ENCODE measurements at places on chromosomes 12 and 14.
A peak's percentile ranks its signal among the peaks of the same experiment; 100 is the strongest.

DNA sequence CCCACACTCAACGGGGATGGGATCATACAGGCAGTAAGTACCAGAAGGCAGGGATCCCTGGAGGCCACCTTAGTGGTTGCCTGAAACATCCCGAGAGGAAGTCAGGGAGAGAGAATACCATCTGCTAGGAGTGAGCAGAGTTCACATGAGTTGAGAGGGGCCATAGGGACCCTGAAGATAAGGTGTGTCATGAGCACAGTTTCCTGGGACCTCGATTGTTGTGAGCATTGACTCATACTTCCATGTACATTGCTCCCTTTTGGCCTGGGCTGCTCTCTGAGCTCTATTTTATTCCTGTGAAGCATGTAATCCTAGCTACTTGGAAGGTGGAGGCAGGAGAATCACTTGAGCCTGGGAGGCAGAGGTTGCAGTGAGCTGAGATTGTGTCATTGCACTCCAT, 120.5 kb downstream of the TBC1D30 start:
- no peak for DNase-seq

DNA sequence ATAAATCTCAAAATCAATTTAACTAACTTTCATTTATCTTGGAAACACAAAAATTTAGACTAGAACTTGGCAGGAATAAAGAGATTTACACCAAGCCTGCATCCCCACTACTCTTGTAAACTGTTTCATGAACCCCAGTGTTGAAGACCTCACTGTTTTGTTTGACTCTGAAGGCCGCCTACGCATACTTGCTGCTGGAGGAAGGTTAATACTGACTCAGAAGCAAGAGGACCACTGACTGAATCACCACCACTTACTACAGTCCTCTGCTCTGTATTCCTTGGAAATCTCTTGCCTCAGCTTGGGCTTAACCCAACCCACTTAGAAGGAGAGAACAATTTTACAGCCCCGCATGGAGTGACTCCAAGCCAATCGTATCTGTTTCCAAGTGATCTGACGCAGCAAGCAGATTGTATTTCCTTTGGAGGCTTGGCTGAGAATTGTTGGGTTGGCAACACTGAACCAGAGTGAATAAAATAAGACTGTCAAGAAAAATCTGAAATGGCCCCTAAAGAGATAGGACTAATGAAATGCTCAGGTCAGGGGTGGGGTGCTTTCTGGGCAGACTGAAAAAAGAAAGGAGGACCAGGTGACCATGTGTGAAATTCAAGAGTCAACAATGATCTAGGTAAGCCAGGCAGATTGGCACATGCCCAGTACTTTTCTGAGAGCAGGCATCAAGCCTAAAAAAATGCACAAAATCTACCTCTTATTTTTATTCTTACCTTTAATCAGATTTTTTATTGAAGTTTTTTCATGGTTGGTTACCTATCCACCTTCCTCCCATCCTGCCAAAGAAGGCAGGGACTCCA, 248.6 kb downstream of the ZFP36L1 start:
- no peak for DNase-seq

- no peak for DNase-seq
Observed at GRCh38 chr12:128444598-128444997, 177.6 kb downstream of the TMEM132C start.

- no peak for DNase-seq
Observed at GRCh38 chr12:62760779-62761178, 174.2 kb downstream of the PPM1H start.

DNA sequence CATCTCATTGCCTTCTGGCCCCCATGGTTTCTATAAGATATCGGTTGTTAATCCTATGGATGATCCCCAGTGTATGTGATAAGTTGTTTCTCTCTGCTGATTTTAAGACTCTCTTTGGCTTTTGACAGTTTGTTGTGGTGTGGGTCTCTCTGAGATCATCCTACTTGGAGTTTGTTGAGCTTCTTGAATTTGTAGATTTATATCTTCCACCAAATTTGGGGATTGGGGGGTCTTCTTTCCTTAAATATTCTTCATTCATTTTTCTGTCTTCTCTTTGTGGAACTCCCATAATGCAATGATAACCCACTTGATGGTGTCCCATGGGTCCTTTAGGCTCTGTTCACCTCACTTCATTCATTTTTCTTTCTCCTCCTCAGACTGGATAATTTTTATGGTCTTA, 20.0 kb upstream of the BBS10 start:
- no peak for DNase-seq

DNA sequence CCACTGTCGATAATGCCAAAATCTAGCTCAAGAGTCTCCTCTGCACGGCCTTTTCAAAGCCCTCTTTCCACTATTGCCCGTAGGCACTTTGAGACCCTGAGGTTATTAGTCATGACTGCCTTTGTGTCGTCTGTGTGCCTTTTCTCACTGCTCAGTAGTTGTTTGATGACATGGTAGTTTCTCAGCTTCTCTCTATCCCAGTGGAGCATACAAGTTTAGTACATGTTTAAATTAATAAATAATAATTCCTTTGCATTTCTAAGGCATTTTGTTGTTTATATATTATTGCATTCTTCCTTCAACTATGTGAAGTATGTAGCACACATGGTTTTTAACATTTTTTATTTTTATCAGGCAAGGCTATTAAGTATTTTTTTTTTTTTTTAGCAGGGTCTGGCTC, 458.1 kb downstream of the PCNX1 start:
- no peak for DNase-seq

GRCh38 chr12:21576431-21576830, 28.2 kb downstream of the GYS2 start:
- DNase-seq = no peak

GRCh38 chr12:127823801-127824200, 443.2 kb upstream of the TMEM132C start:
- no peak for DNase-seq

DNA sequence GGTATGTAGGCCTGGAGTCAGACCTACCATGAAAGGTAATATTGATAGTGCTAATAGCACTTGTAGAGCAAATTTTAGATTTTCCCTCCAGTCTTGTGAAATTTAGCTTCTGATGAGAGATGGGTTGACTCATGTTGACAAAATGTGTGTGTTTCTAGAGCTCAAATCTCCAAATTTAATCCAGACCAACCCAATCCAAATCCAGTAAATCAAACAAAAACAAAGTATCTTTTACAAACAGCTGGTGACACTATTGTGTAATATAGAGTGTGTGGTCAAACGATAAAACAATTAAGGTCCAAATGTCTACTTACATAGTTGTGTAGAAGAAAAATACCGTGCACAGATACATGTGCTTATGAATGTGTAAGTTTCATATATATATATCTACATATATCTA, 63.4 kb upstream of the KITLG start:
- DNase-seq = no peak

GRCh38 chr14:86357876-86358275, 827.9 kb downstream of the FLRT2 start:
- no peak for DNase-seq

DNA sequence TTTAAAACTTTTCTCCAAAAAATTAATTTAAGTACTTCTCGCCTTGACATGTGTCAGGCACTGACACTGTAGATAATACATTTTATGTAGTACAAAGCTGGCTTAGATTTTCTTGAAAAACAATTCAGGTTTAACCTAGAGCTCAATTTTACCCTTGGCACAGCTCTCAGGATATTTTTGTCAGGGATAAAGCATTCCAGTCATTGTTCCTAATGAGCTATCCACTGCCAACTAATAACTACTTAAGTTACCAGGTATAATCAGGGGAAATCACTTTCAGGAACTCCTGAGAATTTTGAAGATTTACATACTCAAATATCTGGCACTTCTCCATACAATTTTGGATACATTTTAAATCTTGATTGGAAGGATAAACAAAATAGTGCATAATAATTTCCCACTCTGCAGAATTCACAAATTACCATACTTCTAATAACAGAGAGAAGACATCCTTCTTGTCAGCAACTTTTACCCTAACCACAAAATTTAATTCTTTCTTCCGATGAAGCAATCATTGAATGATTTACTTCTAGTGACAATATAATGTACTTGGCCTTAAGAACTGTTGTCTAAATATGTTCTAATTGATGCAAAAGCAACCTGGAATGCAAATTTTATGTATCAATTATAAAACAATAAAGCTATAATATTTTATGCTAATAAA, 4.8 kb downstream of the RASSF9 start:
- DNase-seq = no peak

DNA sequence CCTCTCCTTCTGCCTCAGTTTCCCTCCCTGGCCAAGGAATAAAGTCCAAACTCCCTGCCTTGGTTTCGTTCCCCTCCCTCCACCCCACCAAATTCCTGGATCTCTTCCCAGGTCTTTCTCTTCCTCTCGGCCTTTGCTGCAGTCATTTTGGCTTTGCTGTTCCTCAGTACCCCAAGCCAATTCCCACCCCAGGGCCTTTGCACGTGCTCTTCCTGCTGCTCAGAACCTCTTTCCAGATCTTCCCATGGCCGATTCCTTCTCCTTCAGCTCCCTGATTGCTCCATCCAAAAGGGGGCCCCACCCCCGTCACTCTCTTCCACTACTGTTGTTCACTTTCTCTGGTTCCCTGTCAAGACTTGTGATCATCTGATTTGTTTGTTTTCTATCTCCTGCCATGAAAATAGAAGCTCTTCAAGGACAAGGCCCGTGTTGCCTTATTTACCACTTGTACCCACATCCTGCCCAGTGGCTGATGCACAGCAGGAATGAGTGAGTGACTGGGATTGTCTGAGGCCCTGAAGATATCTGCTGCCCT, 3.1 kb downstream of the HNF1A start:
- DNase-seq = no peak

- DNase-seq = no peak
Observed at GRCh38 chr12:132386926-132387497, 57.6 kb upstream of the GALNT9 start.

- DNase-seq = no peak
Observed at GRCh38 chr14:76293221-76293620, 82.7 kb upstream of the ESRRB start.

DNA sequence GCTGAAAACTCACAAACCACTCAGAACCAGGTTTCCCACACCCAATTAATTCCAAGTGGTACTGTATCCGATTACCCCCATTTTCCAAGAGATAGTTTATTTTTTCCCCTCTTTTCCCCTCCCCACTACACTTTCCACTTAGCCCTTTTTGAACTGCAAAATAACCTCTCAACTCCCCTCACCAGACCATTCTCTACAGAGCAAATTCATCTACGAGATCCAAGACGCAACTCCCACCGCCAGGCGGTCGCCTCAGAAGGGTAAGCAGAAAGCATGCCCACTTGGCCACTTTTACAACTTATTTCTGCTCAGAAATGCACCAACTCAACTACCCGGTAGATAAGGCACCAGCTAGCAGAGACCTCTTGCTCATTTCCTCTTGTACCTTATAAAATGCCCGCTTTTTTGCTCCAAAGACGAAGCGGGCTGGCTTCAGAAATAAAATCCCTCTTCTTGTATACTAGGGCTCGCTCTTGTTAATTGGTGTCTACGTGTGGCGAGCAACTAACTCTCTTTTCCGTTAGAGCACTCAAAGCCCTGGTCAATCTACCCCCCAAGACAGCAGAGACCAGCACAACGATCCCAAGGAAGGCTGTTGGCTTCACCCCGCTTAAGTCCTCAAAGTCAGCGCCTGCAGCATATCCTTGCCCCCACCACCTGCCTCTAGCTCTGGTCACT, 910 bp upstream of the SRP54 start:
- peak; percentile 50 for DNase-seq

GRCh38 chr14:99563749-99564129, 40.3 kb downstream of the CCDC85C start:
- no peak for DNase-seq

DNA sequence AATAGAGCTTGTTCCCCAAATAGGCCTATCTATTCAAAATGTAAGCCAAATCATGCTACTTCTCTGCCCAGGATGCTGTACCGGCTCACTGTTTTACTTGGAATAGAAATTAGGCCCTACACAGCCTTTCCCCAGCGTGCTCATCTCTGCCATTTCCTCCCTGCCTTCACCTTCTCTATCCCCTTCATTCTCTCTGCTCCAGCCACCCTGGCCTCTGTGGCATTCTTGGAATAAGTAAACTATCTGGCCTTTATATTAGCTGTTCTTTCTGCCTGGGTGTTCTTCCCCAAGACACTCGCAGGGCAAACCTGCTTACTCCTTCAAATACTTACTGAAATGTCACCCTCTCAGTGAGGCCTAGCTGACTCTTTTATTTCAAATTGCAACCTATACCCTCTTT, 30.9 kb upstream of the DYRK2 start:
- DNase-seq = no peak

DNA sequence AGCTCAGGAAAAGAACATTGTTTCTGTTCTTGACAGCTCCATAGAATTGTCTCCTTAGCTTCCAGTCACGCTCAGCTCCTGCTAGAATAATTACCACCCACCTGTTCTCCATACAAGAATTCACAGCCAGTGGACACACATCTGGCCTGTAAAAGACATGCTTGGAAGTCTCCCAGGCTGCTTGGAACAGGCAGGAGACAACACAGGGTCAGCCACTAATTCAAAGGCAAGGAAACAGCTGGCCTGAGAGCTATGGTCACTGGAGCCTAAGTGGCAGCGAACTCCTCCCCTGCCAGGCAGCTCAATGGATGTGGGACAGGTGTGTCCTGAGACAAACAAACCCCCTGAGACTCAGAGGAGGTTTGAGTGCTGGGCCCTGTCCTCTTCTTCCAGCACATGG, 22.9 kb upstream of the LTBP2 start:
- no peak for DNase-seq

DNA sequence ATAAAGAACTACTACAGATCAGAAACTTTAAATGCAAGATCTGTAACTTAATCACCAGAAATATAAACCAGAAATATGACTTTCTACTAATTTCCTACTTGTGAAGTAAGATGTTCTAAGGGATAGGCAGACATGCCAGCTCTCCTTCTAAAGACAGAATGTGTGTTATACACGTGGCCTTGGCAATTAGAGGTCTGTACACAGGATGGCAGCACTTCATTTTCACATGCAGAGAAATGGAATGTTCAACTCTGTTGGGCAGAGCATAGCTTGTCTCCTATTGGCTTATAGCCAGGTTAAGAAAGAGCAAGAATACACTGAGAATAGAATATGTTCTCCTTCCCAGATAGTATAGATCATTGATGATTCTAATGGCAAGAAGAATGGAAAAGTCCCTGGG, 403.8 kb downstream of the DAD1 start:
- no peak for DNase-seq

DNA sequence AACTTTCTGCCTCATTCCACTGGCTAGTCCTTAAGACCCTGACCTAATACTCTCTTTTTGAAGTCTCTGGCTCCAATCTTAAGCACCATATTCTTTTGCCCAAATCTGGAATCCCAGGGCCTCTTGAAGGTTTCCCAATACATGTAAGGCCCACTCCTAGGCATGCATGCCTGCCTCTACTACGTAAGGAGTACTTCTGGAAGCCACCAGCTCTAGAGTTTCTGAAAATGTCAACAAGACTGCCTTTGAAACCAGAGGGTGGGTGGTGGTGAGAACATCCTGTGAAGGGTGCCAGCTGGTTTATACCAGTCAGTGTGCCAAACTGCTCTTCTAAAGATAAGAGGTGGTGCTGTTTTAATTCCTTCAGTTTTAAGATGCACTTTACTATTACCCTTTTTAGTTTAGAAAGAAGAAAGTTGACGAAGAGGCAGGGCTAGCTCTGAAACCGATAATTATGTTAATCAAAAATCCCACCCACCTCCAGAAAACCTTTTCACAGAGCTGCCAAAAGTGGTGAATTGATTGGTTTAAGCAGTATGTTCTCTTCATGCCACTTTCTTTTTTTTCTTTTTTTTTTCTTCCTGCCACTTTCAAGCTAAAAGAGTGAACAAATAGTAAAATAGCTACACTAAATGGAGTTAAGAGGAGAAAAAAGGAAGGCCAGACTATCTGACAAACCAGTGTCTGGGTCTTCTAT, 8.7 kb upstream of the WDR89 start:
- peak; percentile 46 for DNase-seq
